ENCODE measurements at places on chromosomes 4 and X.

GRCh38 chrX:115968436-115969252, 201.9 kb upstream of the AGTR2 start:
- no peak for DNase-seq

GRCh38 chr4:14345356-14345775, 656.9 kb upstream of the CPEB2 start:
- no peak for DNase-seq

DNA sequence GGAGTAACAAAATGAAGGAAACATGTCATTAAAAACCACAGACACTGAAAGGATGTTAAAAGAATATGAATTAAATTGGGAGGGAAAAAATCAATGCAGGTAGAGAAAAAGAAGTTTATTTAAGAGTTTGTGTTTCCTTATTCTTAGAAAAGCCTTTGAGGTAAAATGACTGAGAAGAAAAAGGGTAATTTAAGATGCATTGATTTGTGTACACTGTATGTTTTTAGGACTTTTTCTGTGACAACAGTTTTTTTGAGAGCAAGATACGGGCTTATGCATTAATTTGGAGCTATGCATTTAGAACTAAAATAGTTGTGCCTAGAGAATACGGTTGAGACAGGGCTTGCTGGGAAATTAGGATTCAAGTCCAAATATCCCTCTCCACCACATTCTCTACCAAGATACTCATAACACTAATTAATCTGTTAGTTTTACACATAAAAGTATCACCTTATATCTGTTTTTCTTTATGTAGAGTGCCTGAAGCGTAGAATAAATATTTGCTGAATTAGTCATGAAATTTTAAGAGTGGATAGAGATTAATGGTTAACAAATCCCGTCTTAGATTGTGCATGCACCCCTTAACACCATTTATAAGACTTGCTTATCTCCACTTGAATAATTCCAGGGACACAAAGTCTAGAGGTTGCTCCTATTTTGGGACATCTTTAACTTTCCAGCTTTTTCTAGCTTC, 232.5 kb downstream of the PCDH7 start:
- no peak for DNase-seq

DNA sequence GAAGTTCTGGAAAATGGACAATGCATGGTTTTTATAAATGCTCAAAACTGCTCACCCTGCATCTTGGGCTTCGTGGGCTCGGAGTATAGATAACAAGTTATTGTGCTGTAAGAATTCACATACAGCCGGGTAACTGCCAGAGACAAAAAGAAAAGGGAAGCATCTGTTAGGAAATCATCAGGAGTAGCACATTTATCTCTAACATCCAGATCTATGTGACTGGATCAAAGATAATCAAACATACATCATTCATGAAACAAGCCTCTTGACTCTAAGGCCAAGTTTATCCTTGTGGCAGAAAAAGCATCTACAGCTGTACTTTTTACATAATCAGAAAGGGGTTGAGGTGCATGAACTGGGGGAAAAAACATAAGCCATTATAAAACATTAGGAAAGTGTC, 264.2 kb downstream of the PPP3CA start:
- no peak for DNase-seq

GRCh38 chr4:41456559-41457101, 81.3 kb upstream of the LIMCH1 start:
- DNase-seq, result no peak

- no peak for DNase-seq
Measured at GRCh38 chr4:139050446-139050845, 34.9 kb downstream of the NOCT start.

DNA sequence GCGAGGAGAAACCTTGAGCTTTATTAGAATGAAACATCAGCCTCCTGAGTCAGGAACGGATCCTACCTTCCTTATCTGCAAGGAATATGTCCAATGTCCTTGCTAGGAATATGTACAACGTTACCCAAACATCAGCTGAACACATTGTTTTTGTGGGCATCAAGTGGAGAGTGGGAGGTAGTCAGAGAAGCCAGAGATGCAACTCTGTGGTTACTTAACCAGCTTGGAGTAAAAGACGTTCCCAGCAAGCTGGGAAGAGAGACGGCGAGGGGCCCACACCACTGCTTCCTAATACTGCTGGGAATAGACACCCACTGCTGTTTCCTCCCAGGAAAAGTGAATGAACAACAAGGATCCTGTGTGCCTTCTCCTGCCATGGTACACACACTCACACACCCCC, 74.4 kb upstream of the PLAC1 start:
- no peak for DNase-seq

GRCh38 chr4:149173241-149174013, 642.2 kb downstream of the IQCM start:
- DNase-seq, result no peak

- DNase-seq, result no peak
Measured at GRCh38 chr4:102823897-102824296, 3.5 kb downstream of the UBE2D3 start.

- DNase-seq, result no peak
Measured at GRCh38 chrX:49172280-49172780, 632 bp downstream of the PLP2 start.

GRCh38 chr4:156101571-156101970, 147.9 kb upstream of the CTSO start:
- no peak for DNase-seq

GRCh38 chr4:112853662-112854256, 195.7 kb upstream of the ANK2 start:
- DNase-seq, result no peak

DNA sequence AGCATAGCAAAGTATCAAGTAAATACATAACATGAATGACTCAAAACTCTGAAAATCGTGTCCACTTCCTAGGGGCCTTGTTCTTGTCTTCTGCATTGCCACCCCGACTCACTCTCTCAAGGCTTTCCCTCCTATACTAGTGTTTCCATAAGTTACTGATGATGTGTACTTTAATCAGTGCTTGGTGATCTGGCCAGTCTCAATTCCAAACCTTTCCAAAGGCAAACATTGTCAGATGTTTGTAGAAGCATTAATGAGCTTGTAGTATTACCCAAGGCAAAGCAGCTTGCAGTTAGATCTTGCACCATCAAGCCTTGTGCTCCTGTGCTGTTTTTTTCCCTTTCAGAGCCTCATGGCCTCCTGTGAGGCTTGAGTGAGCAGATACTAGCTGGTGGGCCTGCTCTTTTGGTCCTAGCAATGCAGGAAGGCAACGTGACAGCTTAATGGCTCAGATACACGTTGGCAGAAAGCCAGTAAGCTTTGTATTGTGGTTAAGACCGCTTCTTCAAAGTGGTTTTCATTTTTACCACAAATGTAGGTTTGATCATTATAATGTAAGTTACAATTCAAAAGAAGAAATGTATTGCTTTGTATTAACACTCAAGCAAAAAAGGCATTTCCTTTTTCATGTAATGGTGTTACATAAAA, 51.8 kb downstream of the RBPJ start:
- DNase-seq, result no peak

DNA sequence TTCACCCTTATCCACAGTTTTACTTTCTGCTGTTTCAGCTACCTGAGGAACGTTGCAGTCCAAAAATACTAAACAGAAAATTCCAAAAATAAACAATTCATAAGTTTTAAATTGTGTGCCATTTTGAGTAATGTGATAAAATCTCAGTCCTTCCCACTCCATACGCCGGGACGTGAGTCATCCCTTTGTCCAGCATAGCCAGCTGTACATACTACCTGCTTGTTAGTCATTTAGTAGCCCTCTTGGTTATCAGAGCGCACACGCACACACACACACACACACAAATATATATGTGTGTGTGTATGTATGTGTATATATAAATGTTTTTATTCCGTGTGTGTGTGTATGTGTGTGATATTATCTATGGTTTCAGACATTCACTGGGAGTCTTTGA, 4.8 kb upstream of the CCSER1 start:
- DNase-seq, result no peak

GRCh38 chrX:148913971-148914370, 413.6 kb downstream of the AFF2 start:
- no peak for DNase-seq

DNA sequence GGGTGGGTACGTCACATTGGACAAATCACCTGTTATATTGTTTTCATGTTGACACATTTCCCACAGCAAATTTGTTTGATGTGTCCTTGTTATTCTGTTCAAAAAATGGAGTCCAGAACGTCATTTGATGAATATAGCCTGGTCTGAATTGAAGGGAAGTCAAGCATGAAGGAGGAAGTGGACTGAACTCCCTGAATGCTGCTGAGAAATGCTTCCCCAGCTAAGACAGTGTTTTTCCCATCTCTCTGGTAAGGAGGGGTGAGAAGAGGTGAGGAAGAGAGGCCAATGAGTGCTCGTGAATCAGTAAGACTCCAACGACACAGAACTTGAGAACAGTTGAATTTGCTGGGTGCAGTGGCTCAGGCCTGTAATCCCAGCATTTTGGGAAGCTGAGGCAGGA, 127.4 kb downstream of the RBM47 start:
- DNase-seq, result no peak
